ENCODE measurements at places on chromosomes 1 and 21.

DNA sequence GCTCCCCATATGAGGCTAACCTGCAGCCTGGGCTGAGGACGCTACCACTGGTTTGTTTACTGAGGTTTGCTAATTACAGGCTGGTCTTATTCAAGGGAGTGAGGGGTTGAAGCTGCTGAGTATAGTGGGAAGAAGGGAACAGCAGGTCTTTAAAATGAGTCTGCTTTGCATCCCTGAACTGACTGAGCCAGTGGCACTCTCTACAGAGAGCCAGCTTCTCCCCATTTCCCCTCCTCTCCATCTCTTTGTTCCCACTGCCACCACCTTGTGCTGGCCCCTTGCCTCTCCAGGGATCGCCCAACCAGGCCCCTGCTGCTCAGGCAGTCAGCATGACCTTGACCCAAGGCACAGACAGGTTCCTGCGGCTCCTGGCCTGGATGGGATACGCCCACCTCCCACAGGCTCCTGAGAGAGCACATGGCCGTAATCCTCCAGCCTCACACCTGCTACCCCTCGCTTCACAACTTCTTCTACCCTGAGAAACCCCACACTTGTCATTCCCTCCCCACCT is 45.0 kb downstream of the IER5 start:
- peak; percentile 76 for DNase-seq

GRCh38 chr1:209150114-209150513 is 433.4 kb upstream of the CAMK1G start:
- DNase-seq, result no peak

DNA sequence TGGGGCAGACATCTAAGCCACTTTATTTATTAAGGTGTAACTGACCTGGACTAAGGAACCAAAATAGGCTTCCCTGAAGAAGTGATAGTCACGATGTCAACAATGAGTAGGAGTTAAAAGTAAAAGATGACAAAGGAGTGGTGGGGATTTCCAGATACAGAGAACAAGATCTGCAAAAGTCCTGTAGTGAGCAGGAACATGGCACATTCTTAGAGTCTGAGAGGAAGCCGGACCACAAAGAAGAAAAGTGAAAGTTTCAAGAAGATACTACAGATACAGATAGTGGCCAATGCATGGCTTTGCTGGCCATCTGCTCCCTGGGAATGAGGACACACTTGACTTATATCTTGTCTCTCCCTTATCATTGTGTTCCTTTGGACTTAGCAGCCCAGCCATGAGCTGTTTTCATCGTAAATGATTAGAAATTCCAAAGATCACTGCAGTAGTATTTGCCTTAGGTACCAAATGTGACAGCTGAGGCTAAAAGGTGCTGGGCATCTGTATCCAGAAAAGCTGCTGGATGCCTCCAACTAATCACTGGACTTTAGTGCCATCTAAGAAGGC is 302.4 kb upstream of the NR5A2 start:
- DNase-seq, result no peak

GRCh38 chr1:12132078-12132477 is 34.7 kb upstream of the TNFRSF1B start:
- DNase-seq, result no peak

DNA sequence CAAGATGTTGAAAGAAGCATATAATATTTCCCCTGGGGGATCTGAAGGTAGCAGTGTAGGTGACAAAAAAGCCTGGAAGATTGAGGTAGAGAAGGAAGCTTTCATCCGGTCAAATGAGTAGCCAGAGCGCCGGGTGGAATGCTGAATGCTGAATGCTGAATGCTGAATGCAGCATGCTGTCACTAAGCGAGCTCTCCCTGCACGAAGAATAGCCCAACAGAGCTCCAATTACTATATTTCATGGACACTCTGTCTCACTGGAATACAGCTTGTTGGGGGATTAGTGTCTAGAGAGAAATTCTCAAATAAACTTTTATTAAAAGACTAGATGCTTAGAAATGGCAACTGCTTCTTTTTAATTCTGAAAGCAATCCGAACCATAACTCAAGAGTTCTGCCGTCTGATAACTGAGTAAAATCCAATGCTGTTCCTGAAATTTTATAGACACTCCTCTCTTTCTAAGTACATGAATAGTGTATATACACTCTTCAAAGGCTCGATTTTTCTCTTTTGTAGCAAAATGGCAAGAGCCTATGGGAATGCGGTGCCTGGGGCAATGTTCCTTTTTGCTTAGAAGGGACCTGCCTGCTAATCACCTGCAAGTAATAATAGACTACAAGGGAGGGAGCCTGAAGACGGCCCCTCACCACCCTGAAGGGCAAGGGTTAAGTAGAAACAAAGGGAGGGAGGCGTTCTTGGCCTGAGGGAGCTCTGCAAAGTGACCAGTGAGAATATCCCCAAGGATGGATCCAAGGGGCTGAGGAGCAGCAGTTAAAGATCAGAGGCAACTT is 203.7 kb upstream of the ESRRG start:
- DNase-seq, result peak; percentile 39

GRCh38 chr1:224529844-224530243 is 86.3 kb upstream of the CNIH3 start:
- DNase-seq, result no peak

DNA sequence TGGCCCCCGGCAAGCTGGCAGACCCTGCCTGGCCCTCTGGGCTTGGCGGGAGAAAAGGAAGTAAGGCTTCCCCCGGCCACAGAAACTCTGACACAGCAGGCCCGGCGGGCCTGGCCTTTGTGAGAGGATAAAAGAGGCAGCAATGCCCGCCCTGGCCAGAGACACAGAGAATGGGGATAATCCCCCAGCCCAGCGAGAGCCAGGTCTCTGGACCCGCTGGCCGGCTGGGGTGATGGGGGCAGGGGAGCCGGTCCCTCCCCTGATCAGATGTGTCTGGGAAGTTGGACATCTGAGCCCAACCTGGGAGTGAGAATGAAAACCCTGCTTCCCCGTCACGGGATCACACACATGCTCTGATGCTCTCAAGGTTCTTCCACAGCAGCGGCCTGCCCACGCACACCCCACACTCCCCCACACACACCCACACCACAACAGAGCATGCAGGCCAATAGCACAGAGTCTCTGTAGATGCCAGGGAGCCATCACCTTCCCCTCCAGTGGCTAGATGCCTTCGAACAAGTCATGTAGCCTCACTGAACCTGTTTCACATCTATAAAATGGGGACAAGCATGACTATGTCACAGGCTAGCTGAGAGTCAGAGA is 4.2 kb downstream of the RSPO1 start:
- no peak for DNase-seq

- DNase-seq, result peak; percentile 34
These were observed 1.2 kb downstream of the ADAMTSL4 start for GRCh38 chr1:150550222-150551050.

DNA sequence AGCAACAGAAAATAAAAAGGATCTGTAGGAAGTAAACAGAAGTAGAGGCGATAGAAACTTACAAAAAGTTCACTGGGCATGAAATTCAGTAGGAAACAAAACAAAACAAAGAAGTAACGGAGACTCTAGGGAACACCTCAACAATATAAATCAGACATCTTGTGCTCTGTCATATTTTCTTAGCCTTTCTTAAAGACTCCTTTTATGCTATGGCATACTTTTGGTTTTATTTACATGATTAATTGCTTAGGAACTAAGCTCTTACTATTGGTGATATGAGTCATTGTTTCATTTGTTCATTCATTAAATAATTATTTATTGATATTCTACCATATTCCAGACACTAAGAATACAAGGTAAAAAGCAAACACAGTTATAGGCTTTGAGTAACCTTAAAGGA is 126.6 kb downstream of the KCNT2 start:
- DNase-seq, result no peak

- no peak for DNase-seq
These were observed 32.0 kb upstream of the WASF2 start for GRCh38 chr1:27521861-27522431.

GRCh38 chr1:230067419-230067870 is 407 bp downstream of the GALNT2 start:
- DNase-seq, result no peak

GRCh38 chr1:94792473-94793295 is 27.5 kb upstream of the SLC44A3 start:
- no peak for DNase-seq

- no peak for DNase-seq
These were observed 141.3 kb upstream of the LRRC7 start for GRCh38 chr1:69426401-69426800.

- DNase-seq, result no peak
These were observed 10.1 kb upstream of the BMP8A start for GRCh38 chr1:39481289-39481688.

DNA sequence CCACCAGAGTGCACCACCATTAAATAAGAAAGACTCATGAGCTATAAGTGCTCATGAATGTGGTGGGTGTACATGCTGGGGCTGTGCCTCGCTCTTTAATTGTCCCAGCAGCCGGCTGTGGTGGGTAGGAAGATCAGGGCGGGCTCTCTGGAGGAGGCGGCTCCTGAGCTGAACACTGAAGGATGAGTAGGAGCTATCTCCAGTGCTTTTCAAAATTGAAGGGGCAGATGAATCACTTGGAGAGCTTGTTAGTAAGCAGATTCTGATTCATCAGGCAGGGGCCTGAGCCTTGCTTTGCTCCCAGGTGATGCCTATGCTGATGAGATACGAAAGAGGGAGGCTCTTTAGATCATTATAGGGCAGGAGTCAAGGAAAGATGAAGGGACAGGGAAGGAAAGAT is 54.1 kb downstream of the ETS2 start:
- no peak for DNase-seq

DNA sequence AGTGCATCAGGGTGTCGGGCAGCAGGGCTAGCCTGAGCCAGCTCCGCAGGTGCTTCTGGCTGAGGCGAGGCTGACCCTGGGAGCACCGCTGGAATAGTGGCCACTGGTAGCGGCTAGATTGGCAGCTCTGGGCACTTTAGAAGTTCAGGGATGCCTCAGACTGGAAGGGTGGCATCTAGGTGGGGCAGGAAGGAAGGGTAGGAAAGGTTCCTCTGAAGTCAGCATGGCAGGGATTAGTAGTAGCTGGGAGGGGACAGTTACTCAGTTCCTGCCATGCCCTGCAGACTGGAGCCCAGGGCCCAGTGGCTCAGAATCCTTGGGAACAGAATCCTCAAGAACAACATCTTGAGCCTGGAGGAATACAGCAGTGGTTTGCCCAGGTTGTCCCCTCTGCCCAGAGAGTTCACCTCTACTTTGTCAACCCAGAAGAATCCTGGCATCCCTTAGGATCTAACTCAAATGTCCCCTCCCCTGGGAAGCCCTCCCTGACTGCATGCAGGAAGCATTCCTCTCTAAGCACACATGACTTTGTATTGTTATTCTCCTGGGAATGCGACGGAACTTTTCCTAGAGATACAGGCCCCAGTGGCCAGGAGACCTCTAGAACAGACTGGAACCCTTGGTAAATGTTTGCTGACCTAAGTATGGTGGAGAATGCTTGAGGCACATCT is 39.5 kb upstream of the BCAR3 start:
- no peak for DNase-seq

DNA sequence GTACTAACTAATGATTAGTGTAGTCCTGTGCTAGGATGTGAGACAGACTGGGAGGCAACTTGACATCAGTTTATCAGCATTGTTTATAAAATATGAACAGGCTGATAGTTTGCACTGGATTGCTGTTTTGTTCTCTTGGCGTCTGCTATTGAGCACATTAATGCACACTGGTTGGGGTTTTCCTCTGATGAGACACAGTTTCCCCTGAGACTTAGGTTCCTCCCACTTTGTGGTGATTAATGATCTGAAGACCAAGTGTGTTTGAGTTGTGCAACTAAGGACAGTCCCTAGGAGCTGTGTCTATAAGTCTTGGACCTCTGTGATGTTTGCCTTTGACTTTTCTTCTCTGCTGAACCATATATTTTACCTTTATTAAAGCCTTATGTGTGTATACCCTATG is 1015.4 kb downstream of the AMY1C start:
- DNase-seq, result no peak

DNA sequence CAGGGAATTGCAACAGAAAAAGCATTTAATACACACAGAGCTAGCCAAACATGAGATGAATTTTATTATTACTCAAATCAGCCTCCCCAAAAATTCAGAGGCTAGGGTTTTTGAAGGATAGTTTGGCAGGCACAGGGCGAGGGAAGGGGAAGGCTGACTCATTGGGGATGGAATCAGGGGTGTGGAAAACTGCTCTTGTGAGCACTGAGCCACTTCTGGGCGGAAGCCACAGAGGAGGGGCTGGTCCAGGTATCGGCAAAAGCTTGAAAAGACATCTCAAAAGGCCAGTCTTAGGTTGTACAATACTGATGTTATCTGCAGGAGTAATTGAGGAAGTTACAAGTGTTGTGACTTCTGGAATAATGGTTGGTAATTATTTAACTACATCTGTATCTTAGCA is 109.4 kb downstream of the TLR5 start:
- no peak for DNase-seq

DNA sequence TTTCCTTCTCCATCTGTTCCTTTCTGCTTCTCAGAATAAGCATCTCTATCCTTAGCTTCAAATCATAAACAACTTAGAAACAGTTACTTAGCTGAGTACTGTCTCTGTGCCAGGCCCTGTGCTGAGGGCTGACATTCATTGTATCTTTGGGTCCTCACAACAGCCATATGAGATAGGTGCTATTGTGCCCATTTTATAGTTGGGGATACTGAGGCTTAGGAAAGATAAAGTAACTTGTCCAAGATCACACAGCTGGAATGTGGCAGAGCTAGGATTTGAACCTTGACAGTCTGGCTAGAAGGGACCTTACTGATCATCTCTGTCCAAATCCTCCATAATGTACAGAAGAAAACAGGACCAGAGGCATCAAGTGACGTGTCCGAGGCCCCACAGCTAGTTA is 25.0 kb downstream of the CD247 start:
- DNase-seq, result no peak

GRCh38 chr1:154861607-154862094 is 8.4 kb downstream of the KCNN3 start:
- DNase-seq, result no peak

DNA sequence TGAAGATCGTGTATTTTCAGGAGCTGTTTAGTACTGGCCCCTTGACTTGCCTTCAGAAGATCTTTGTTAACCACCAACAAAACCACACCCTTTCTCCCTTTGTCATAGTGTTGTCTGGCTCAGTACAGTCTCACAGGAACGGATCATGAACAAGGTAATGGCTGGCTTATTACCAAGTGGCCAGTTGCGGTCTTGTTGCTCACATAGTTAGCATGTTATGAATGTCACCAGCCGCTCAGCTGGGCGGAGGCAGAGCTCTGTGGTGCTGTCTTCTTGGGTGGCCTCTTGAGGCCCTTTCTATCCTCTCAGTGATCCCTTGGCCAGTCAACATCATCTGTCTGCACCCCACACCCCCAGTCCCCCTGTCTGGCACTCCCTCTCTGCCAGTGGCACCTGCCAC is 21.4 kb downstream of the CNIH3 start:
- no peak for DNase-seq

DNA sequence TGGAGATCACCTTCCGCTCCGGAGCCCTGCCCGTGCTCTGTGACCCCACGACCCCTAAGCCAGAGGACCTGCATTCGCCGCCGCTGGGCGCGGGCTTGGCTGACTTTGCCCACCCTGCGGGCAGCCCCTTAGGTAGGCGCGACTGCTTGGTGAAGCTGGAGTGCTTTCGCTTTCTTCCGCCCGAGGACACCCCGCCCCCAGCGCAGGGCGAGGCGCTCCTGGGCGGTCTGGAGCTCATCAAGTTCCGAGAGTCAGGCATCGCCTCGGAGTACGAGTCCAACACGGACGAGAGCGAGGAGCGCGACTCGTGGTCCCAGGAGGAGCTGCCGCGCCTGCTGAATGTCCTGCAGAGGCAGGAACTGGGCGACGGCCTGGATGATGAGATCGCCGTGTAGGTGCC is 9.6 kb downstream of the SPATA46 start:
- no peak for DNase-seq

GRCh38 chr1:87888446-87888845 is 559.8 kb downstream of the LMO4 start:
- DNase-seq, result no peak

GRCh38 chr1:96034006-96034405 is 687.6 kb upstream of the PTBP2 start:
- DNase-seq, result no peak

Data from H9 (cell line).